Pancreas (tissue), 10 donors: ENCODE measurements at places on chromosomes 7 and 10. TPM values are rescaled to one million over a fixed set of nuclear protein-coding genes. Genes with fewer than 3 reads are reported as not detected.

Gene TSPAN15
- polyA plus RNA-seq, result 28.6 TPM

DNA sequence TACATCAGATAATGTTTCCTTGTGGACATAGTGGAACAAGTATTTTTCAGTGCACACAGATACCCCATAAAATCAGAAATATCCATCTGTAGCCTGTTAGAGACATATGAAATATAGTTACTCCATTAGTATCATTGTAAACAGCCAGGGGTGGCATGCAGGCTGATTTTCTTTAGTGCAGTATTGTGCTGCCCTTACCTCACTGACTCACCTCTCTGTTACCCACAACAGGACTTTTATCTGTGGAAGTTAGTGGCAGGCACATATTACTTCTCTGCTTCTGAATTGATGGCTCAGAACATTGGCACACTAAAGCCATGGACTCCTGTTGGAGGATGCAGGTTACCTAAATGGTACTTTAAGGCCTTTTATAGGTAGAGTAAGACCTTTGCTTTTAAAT lies 70.0 kb downstream of the SLC25A40 start:
- DNase-seq, result no peak
- H3K27me3 ChIP-seq, result no peaks in the 10 kb centered on the region
- H3K36me3 ChIP-seq, result no peaks in the 10 kb centered on the region
- no peak overlapping the region for H3K4me3 ChIP-seq

DNA sequence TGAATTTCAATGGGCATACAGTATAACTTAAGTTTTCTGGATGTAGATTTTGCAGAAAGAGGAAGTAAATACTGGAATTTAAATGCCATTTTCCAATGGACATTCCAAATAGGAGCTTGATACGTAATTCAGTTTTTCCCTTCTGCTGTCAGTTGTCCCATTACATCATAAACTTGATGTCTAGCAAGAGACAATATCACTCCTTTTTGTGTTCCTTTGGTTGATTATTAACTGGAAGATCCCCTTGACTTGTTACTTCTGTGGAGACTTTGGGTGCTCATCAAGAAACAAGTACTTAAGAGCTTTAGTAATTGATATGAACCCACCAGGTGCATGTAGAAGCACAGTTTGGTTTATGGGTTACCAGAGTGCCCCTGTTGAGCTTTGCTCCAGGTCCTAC lies 116.1 kb downstream of the ST7 start:
- no peaks in the 10 kb centered on the region for H3K36me3 ChIP-seq
- no peaks in the 10 kb centered on the region for H3K27me3 ChIP-seq
- H3K4me1 ChIP-seq, result peaks cover 37% of the 10 kb centered on the region
- no peak for DNase-seq
- no peak overlapping the region for H3K27ac ChIP-seq

DNA sequence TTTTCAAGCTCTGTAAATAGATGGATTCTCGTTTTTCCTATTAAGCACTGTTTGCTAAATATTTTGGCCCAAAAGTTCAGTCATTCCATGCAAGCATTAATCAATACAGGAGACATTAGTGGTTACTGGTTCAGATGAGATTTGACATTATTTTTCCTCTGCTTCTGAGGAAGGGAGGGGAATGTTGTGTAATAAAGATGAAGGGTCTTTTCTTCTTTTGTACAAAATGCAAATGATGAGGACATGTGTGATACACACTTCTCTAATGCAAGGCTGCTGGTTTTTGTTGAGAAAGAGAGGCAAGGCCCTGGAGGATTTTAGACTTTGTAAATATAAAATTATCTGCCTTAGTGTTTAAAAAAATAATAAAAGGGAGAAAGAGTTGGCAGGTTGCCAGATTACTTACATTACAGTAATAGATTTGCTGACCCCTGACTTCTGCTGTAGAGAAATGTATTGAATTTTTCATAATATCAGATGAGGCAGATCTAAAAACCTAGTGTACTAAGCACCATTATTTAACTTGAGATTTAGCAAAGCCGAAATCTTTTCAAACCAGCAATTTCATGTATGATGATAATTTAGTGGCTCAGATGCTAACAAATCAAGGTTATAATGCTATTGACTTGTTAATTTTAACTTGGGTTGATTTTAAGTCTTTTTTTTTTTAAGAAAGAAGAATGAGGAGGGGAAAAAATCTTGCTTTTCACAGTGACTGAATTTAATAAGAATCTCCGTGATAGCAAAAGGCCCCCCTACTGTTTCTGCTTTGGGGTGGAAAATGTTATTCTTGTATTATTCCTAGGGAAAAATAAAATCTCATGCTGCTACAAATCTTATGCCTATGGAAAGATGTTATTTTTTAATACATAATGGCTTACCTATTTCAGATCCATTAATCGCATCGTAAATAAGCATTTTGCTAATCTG lies 180.1 kb downstream of the ARID5B start:
- peaks cover 42% of the 10 kb centered on the region for H3K4me1 ChIP-seq
- H3K27ac ChIP-seq, result peak overlapping the region; percentile 69
- DNase-seq, result no peak

- no peak for DNase-seq
- H3K27ac ChIP-seq, result no peak overlapping the region
- no peaks in the 10 kb centered on the region for H3K36me3 ChIP-seq
- peaks cover 7% of the 10 kb centered on the region for H3K4me1 ChIP-seq
- no peaks in the 10 kb centered on the region for H3K27me3 ChIP-seq
- H3K4me3 ChIP-seq, result no peak overlapping the region
Measured at GRCh38 chr7:100437150-100438100, 1.1 kb upstream of the PPP1R35 start.

GRCh38 chr7:66078067-66078466 lies 2.4 kb downstream of the ASL start:
- no peak overlapping the region for H3K4me3 ChIP-seq
- no peak overlapping the region for H3K27ac ChIP-seq
- H3K4me1 ChIP-seq, result peaks cover 4% of the 10 kb centered on the region
- no peaks in the 10 kb centered on the region for H3K27me3 ChIP-seq
- H3K36me3 ChIP-seq, result no peaks in the 10 kb centered on the region
- no peak for DNase-seq

- no peaks in the 10 kb centered on the region for H3K4me1 ChIP-seq
- no peak overlapping the region for H3K27ac ChIP-seq
- no peaks in the 10 kb centered on the region for H3K27me3 ChIP-seq
- DNase-seq, result no peak
- H3K36me3 ChIP-seq, result no peaks in the 10 kb centered on the region
- no peak overlapping the region for H3K4me3 ChIP-seq
Measured at GRCh38 chr7:107638594-107638993, 22.0 kb upstream of the SLC26A4 start.

- peak within 1 kb of the TSS; percentile 9 for H3K4me3 ChIP-seq
- no peak for DNase-seq
- H3K27me3 ChIP-seq, result no peaks in the 10 kb centered on the region
Measured at GRCh38 chr10:132785723-132786475, at the start of gene NKX6-2. TSS of gene NKX6-2 (minus strand) at chr10:132786147. CDS start at chr10:132785948, 199 bp downstream.

- no peaks in the 10 kb centered on the region for H3K27me3 ChIP-seq
- H3K27ac ChIP-seq, result no peak overlapping the region
- H3K36me3 ChIP-seq, result no peaks in the 10 kb centered on the region
- no peak overlapping the region for H3K4me3 ChIP-seq
- DNase-seq, result no peak
Measured at GRCh38 chr10:24669285-24669852, 54.3 kb downstream of the ARHGAP21 start.

DNA sequence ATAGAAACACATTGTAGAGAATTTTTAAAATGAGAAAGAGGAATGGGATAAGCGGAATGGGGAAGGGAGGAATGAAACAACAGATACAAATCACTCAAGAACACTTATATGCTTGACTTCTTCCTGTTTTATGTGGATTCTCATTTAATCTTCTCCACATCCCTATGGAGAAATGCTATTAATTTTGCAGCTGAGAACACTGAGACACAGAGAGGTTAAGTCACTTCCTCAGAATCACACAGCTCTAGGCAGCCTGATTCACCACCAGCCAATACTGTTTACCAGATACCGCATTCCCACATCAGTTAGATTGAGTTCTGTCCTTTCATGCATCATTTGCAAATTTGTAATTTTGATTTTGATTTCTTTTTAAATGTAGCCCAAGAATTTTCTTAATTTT lies 170.5 kb downstream of the SH2D4B start:
- no peaks in the 10 kb centered on the region for H3K36me3 ChIP-seq
- no peaks in the 10 kb centered on the region for H3K27me3 ChIP-seq
- DNase-seq, result no peak

DNA sequence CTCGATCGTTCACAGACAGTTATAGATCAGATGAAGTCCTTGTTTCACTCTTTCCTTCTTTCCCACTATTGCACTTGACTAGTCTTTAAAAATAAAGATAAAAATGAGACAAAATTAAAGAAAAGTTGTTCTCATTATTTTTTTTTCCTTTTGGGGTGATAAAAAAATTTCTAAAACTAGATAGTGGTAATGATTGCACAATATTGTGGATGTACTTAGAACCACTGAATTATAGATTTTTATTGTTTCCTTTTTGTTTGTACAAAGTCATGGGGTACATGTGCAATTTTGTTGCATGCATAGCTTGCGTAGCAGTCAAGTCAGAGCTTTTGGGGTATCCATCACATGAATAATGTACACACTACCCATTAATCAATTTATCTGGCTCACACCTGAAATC lies 97.3 kb downstream of the PHTF2 start:
- H3K27ac ChIP-seq, result no peak overlapping the region
- H3K36me3 ChIP-seq, result no peaks in the 10 kb centered on the region
- H3K4me1 ChIP-seq, result no peaks in the 10 kb centered on the region
- H3K27me3 ChIP-seq, result no peaks in the 10 kb centered on the region
- no peak for DNase-seq
- H3K4me3 ChIP-seq, result no peak overlapping the region

DNA sequence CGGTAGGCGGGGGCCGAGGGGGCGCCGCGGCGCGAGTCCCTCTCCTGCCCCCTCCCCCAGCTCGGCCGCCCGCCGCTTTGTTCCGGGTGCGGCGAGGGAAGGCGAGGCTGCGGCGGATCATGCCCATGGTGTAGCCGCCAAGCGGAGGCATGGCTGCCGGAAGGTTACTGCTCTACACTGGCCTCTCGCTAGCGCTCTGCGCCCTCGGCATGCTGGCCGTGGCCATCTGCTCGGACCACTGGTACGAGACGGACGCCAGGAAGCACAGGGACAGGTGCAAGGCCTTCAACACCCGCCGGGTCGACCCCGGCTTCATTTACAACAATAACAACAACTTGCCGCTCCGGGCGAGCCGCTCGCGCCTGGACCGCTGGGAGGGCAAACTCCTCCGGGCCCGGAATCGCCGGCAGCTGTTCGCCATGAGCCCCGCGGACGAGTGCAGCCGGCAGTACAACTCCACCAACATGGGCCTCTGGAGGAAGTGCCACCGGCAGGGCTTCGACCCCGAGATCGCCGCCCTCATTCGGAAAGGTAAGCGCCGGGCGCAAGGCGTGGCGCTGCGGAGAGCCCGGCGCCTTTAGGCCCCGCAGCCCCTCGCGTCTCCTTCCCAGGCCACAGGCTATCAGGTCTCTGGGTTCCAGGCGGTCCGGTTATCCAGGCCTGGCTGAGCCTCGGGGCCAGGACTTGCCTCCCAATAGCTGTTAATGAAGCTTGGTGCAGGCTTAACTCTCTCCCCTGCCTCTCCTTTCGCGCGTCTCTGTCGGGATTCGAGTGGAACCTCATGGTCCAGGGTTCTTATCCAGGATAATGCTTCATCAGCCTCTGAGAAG lies 513 bp downstream of the TMEM178B start:
- DNase-seq, result peak; percentile 81
- peak overlapping the region; percentile 58 for H3K4me3 ChIP-seq
- H3K27ac ChIP-seq, result no peak overlapping the region
- H3K27me3 ChIP-seq, result no peaks in the 10 kb centered on the region
- no peaks in the 10 kb centered on the region for H3K36me3 ChIP-seq

DNA sequence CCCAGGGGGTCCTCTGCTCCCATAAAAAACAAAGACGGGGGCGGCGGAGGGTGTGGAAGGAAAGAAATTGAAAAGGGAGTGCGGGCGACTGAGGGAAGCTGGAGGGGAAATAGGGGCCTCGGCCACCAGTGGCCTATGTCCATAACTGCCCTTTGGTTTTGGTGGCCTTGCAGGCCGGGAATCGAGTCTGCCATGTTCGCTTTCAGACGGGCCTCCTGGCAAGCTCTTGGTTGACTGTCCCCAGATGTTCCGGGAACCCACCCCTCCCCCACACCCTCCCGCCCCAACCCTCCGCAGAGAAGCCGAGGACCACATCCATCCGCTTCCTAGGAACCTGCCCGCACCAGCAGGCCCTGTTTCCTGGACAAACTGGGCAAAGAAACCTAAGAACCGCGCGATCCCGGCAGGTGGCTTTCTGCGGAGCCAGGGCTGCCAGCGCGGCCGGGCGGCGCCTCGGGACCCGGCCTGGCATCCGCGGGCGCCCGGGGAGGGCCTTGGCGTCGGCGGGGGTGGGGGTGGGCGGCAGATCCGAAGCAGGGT lies 20.0 kb upstream of the GATA3 start:
- peak overlapping the region; percentile 27 for H3K4me3 ChIP-seq
- no peaks in the 10 kb centered on the region for H3K36me3 ChIP-seq
- H3K4me1 ChIP-seq, result no peaks in the 10 kb centered on the region
- H3K27ac ChIP-seq, result no peak overlapping the region
- no peak for DNase-seq

DNA sequence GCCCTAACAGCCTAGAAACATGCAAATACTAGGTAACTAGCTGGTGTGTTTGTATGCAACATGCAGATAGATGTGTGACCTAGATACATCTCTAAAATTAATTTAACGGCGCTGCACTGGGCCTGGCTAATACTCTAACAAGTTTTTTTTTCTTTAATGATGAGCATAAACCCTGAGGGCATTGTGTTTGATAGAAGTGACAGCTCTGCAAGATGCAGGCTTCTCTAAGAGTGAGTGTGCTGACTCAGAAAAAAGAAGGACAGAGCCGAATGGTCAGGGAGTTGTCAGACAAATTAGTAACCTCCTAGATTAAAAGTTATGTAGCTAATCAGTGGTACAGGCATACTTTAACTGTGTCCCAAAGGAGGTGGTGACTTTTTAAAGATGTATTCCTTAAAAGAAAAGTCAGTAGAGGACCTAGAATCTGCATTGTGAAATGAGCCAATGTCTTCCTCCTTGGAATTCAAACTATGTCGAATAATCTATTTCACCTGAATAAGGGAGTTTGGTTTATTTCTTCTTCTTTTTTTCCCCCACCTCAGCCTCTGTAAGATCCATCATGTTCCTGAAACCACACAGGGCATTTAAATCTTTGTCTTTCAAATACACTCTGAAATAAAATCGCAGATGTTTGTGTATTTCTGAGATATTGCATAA lies 315.1 kb downstream of the GFRA1 start:
- no peak for DNase-seq
- no peaks in the 10 kb centered on the region for H3K27me3 ChIP-seq
- no peak overlapping the region for H3K4me3 ChIP-seq
- H3K36me3 ChIP-seq, result no peaks in the 10 kb centered on the region

GRCh38 chr7:142539901-142540300 lies 209.4 kb upstream of the PRSS1 start:
- no peak overlapping the region for H3K27ac ChIP-seq
- H3K4me3 ChIP-seq, result no peak overlapping the region
- DNase-seq, result no peak
- no peaks in the 10 kb centered on the region for H3K36me3 ChIP-seq
- H3K27me3 ChIP-seq, result no peaks in the 10 kb centered on the region

GRCh38 chr10:133160826-133161471 lies 930 bp downstream of the KNDC1 start:
- H3K27me3 ChIP-seq, result no peaks in the 10 kb centered on the region
- H3K36me3 ChIP-seq, result no peaks in the 10 kb centered on the region
- no peak overlapping the region for H3K27ac ChIP-seq
- H3K4me3 ChIP-seq, result peak overlapping the region; percentile 31
- H3K4me1 ChIP-seq, result peaks cover 3% of the 10 kb centered on the region
- no peak for DNase-seq
